C1 segment of cervical spinal cord (tissue), 14 donors: ENCODE measurements at places on chromosomes 2 and 18.

GRCh38 chr2:7815726-7816125 lies 866.1 kb upstream of the ID2 start:
- no peak for DNase-seq

DNA sequence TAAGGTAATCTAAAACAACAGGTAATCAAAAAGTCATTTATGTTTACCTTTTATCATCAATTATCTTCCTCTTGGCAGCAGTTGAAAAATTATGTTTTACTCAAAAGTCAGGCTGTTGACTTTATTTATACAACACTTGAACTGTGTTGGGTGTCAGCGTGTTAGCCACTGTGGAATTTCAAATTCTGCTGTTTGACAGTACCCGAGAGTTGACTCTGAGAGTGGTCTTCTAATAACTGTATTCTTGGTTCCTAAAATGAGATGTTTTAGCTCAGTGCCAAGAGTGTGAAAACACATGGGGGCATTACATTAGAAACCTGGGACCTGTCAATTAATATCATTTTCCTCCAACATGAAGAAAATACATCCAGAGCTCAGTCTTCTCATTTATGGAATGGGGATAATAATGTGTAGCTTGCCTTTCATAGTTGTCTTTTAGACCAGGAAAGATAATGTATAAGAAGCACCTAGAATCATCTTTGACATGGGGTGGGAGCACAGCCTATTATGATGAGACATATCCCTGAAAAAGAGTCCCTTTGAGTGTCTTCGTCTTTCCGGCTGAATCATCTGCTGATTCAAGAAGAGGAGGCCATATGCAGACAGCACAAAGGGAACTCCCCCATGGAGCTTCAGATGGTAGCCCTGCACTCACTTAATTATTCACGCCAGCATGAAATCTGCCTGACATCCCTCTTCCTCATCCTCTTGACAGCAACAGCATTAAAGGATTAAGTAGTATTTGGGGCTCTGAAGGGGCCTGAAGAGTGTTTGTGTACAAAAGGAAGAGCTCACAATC lies 89.1 kb downstream of the AFF3 start:
- no peak for DNase-seq

DNA sequence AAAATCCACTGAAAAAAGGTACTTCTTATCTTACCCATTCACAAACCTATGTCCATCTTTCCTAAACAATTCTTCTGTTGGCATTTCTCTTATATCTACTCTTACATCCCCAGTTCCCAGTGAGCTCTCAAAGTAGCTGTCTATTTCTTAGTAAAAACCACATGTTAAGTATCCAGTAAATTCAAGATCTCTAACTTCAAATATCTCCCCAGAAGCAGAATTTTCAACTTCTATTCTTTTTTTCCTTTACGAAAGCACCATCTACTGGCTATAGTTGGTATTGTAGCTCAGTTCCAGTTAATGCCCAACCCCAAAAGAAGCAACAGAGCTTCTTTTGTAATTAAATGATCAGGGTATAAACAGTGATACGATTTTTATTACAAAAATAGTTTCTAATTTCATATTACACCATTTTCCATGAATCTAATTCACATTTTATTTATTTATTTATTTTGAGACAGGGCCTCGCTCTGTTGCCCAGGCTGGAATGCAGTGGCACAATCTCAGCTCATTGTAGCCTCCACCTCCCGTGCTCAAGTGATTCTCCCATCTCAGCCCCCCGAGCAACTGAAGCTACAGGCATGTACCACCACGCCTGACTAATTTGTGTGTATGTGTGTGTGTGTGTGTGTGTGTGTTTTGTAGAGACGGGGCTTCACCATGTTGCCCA lies 28.5 kb downstream of the HRH4 start:
- DNase-seq: no peak

- DNase-seq: no peak
Measured at GRCh38 chr2:233833345-233833744, 21.0 kb downstream of the HJURP start.

DNA sequence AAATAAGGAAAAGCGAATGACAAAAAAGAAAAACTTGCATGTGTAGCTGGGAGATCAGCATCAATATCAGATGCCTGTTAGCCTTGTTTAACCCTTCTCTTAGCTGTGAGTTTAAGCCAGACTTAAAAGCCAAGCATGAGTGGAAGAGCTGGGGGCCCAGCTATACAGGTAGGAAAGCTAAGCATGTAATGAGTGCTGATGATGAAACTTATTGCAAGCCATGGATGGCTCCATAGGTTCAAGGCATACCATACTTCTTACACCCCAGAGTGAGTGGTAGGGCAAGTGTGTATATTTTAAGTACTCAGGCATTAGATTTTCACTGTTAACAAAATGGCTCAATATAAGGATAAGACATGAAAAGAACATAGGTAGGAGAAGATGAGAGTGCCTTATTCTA lies 28.0 kb downstream of the RBBP8 start:
- no peak for DNase-seq
